ENCODE measurements at places on chromosomes 6 and 20.

DNA sequence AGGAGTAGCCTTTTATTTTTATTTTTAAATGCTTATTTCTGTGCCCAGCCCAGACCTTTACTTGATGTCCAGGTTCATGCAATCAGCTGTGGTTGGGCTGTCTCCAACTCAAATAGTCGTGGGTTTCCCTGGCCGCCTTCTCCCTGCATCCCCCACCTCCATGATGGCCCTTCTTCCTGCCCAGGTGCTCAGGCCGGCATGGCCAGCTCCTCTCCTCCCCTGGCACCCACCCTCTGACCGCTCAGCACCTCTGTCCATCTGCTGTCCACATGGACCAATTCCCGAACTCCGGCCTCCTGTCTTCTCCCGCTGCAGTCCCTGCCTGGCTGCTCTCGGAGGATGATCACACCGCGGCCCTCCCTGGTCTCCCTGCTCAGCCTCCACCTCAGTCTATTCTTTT lies 81.2 kb upstream of the SULF2 start:
- DNase-seq, result no peak
- H3K27me3 ChIP-seq, result peaks cover 5% of the 10 kb centered on the region
- no peak overlapping the region for H3K27ac ChIP-seq
- H3K4me3 ChIP-seq, result no peak overlapping the region

GRCh38 chr6:137708481-137708880 lies 158.6 kb upstream of the TNFAIP3 start:
- H3K27ac ChIP-seq, result peak overlapping the region; percentile 89
- H3K4me1 ChIP-seq, result peaks cover 65% of the 10 kb centered on the region
- DNase-seq, result no peak

DNA sequence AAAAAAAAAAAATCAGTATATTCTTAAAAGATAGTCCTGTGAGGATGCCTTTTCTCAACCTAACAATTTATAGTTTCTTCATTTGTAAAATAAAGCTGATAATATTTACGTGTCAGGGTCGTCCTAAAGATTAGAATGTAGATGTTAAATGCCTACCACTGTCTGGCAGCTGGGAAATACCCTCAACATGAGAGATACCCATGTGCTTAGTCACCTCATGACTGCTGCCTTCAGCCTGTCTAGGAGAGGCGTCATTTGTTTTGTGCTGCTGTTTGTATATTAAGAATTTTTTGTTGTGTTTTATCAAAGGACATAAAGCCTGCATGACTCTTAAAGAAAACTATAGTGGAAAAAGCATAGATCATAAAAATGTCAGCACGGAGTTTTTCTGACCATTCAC lies 9.5 kb downstream of the FAM120B start:
- H3K27ac ChIP-seq, result peak overlapping the region; percentile 26
- peaks cover 31% of the 10 kb centered on the region for H3K36me3 ChIP-seq
- no peak for DNase-seq
- peaks cover 45% of the 10 kb centered on the region for H3K4me1 ChIP-seq
- no peaks in the 10 kb centered on the region for H3K27me3 ChIP-seq

GRCh38 chr20:44495257-44495656 lies 19.6 kb downstream of the TTPAL start:
- no peak for DNase-seq
- peak overlapping the region; percentile 85 for H3K27ac ChIP-seq
- no peaks in the 10 kb centered on the region for H3K27me3 ChIP-seq

DNA sequence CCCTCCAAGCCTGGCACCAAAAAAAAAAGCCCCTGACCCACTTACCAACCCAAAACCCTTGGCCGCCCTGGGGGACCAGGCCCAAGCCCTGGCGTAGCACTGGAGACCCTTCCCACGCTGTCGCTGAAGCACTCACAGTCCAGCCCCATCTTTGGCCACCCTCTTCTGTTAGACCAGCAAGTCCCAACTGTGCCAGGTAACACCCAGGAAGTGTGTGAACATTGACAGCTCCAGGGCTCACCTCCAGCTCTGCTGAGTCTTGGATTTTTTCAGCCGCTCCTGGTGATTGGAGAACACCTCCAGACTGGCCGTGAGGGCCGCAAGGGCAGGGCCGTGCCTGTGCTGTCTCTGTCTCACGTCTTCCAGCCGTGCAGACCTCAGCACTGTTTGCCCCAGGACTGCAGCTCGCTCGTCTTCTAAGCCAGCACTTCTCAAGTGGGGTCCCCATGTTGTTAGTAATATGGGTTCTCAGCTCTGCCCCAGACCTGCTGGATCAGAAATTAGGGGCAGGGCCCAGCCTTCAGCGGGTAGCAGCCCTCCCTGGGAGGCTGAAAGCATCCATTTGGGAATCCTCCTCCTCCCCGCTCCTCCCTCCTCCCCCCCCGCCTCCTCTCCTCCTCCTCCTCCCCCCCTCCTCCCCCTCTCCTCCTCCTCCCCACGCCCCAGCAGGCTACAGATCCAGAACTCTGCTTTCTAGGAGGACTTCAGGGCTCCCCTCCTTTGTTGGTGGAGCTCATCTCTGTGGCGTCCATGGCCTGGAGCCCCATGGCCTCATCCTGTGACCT lies 18.1 kb downstream of the NPEPL1 start:
- H3K4me3 ChIP-seq, result no peak overlapping the region
- H3K27me3 ChIP-seq, result no peaks in the 10 kb centered on the region
- no peak overlapping the region for H3K27ac ChIP-seq
- H3K4me1 ChIP-seq, result no peaks in the 10 kb centered on the region

DNA sequence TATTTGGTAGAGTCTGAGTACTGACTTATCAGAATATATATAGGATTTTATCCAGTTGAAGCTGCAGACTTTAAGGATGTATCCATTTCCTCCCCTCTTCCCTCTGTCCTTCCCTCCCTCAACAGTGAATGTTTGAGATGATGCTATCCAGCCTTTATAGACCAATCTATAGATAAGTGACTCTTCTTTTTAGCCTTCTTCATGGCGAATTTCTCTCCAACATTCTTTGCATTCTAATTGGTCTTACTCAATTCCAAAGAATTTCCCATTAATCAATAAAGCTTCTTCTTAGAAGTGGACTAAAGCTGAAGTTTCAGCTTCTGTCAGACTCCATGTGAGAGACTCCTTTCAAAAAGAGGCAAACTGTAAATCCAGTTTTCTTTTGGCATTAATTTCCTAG lies 99.3 kb downstream of the AIG1 start:
- H3K27ac ChIP-seq, result no peak overlapping the region
- no peaks in the 10 kb centered on the region for H3K27me3 ChIP-seq
- no peak for DNase-seq
- H3K4me1 ChIP-seq, result peaks cover 11% of the 10 kb centered on the region

GRCh38 chr6:40312213-40313015 lies 274.8 kb downstream of the LRFN2 start:
- no peak for DNase-seq
- H3K36me3 ChIP-seq, result no peaks in the 10 kb centered on the region
- H3K4me3 ChIP-seq, result no peak overlapping the region
- no peaks in the 10 kb centered on the region for H3K4me1 ChIP-seq
- peaks cover 14% of the 10 kb centered on the region for H3K27me3 ChIP-seq

DNA sequence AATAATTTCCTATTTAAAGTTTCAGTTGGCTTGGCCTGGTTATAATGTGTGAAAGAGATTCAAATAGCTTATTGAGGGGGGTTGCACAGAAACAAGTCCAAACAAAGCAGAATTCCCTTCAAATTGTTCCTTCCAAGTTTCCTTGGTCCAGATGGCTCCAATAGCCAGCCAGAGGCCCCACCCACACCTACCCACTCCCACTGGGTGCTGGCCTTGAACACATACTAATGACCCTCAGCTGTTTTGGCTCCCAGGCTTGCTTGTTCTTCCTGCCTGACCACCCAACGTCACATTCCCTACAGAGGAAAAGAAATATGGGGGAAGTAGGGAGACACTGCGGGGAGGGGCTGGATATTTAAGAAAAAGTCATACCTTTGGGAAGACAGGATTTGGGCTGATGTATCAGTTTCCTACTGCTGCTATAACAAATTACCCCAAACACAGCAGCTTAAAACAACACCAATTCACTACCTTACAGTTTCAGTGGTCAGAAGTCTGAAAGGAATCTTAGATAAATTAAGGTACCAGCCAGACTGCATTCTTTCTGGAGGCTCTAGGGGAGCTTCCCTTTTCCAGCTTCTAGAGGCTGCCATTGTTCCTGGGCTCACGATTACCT lies 95.7 kb downstream of the COL21A1 start:
- H3K4me3 ChIP-seq, result no peak overlapping the region
- no peaks in the 10 kb centered on the region for H3K36me3 ChIP-seq
- no peak for DNase-seq
- H3K27me3 ChIP-seq, result no peaks in the 10 kb centered on the region
- no peak overlapping the region for H3K27ac ChIP-seq

DNA sequence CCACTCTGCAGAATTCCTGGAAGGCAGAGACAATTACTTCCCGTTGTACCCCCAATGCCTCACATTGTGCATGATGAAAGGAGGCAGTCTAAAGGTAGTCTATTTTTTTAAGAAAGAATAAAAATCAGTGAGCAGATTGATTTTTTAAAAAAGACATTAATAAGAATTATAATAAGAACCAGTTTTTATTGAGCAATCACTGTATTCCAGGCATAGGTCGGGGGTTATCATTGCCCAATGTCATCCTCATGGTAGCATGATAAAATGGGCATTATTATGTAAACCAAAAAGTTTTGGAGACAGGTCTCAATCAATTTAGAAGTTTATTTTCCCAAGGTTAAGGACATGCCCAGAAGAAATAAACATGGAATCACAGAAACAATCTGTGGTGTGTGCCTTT lies 14.0 kb upstream of the QKI start:
- peaks cover 18% of the 10 kb centered on the region for H3K27me3 ChIP-seq
- no peak overlapping the region for H3K27ac ChIP-seq
- peaks cover 7% of the 10 kb centered on the region for H3K4me1 ChIP-seq
- H3K4me3 ChIP-seq, result no peak overlapping the region
- no peak for DNase-seq

- H3K36me3 ChIP-seq, result no peaks in the 10 kb centered on the region
- H3K27ac ChIP-seq, result no peak overlapping the region
- H3K27me3 ChIP-seq, result peaks cover 4% of the 10 kb centered on the region
- H3K4me1 ChIP-seq, result no peaks in the 10 kb centered on the region
- no peak overlapping the region for H3K4me3 ChIP-seq
These were observed 198.5 kb upstream of the RSPO3 start for GRCh38 chr6:126919947-126920346.

All from activated CD8-positive, alpha-beta T cell treated with anti-CD3 and anti-CD28 coated beads for 36 hours (primary cell).